ENCODE measurements at places on chromosomes 16 and 17.

DNA sequence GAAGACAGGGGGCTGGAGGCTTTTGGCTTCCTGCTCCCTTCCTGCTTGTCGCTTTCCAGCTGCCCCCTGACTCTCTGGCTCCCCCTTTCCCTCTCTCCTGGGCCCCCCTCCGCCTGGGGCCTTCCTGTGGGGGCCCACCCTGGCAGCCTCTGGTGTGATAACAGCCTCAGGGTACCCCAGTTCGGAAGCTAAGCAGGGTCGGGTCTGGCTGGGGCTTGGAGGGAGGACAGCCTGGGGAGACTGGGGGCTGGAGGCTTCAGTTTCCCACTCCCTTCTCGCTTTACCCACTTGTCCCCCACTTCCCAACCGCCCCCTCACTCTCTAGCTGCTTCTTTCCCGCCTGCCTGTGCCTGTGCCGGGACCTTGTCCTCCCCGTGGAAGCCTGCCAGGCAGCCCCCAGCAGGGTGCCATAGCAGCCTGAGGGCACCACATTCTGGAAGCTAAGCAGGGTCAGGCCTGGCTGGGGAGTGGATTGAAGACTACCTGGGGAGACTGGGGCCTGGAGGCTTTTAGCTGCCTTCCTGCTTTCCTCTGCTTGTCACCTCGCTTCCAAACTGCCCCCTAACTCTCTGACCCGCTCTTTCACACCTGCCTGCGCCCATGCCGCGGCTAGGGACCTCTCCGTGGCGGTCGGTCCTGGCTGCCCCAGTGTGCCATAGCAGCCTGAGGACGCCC, 2275.5 kb downstream of the TP53TG3F start:
- no peak for DNase-seq

DNA sequence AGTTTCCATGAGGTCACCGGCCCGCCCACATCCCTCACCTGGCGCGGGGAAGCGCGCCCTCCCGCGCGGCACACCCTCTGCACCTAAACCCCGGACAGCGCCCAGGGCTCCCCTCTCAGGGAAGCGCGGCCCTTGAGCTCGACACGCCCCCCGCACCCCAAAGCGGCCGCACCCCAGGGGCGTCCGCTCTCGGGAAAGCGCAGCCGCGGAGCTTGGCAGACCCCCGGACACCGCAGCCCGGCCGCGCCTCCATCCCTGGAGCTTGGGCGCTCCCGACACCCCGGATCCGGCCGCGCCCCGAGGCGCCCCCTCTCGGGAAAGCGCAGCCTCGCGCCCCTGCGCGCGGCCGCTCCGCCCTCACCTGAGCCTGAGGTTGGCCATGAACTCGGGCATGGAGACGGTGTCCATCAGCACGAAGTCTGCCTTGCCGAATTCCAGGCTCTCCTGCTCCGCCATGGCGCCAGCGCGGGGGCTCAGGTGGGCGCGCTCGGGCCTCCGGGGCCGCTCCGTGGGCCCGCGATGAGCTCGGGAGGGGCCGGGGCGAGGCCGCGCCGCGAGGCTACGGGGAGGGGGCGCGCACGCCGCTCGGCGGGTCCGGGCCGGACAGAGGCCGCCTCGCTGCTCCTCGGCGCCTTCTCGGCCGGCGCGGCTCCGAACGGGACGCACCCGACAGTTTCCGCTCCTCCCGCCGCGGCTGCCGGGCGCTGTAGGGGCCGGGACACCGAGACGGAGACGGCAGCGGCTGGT, at the start of gene MYO1D:
MYO1D (minus strand) TSS at position 708 of the 747 bp plus-strand sequence; CDS start at position 456, 252 bp downstream.
- peak; percentile 74 for DNase-seq

- DNase-seq, result no peak
Measured at GRCh38 chr16:49575346-49576172, 202.0 kb downstream of the C16orf78 start.

DNA sequence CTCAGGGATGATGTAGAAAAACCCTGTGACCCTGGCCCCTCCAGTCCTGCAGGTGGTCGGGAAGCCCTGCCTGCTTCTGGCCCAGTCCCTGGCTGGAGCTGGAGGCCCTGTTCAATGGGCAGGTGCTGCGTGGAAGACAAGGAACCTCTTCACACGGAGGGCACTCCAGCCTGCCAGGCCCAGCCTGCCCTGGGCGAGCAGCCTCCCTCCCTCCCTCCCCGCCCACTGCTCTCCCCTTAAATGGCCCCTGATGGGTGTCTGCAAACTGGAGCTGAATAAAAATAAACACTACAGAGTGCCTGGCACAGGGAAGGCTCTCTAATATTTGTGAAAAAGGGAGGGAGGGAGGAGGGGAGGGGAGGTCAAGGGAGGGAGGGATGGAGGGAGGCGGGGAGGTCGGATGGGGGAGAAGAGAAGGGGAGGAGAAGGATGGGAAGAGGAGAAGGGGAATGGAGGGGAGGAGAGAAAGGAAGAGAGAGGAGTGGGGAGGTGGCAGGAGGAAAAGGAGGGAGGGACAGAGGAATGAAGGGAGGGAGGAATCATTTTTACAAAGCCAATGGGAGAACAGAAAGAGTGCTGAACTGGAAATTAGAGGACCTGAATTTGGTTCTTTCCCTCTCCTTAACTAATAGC, 222.8 kb upstream of the TNRC6C start:
- DNase-seq, result no peak

DNA sequence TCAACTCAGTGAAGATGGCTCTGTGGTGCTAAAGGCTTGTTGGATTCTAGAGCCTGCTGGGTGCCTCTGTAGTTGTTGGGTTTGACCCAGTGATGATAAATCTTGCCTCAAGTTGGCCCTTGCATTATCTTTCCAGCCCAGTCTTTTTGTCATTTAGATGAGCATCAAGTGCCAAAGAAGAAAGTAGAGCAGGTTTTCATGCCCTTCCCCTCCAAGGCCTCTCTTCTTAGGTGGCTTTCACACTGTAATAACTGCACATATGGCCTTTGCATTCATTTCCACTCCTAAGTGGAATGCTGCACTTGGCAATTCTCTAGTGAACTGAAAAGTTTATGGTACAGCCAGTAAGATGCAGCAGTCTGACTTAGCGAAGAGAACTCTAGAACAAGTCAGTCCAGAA, 165.1 kb downstream of the PHKB start:
- DNase-seq, result no peak

DNA sequence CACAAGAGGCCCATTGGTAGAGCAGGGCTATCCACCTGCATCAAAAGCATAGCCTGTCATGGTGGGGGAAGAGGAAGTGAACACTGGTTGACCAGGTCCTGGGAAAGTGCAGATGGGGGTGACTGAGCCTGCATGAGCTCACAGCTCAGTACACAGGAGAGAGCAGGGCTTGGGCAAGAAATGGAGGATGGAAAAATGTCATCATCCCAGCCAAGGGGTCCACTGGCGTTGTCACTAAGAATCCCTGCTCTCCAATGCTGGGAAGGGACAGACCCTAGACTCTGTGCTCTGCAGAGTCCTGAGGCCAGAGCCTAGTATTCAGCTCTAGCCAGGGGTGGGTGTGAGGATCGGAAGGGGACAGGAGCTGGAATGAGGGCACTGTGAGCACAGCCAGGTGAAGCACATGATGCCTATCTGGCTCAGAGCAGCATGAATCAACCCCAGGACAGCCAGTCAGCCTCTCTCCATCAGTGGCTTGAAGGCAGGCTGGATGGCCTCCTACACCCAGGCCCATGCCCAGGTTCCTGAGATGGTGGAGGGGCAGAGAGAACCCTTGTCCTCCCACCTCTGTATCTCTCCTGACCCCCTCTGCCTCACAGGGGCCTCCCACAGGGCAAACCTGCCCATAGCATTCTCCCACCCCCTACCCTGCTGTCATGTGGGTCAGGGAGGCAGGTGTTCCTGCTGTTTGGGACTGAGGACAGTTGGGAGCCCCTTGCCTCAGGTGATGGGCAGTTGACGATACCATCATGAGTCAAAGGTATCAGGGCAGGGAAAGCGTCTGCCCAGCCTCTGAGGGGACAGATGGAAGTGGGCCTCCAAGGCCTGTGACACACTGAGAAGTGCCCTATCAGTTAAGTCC, 13.8 kb upstream of the CTCF start:
- DNase-seq, result no peak

Data from breast epithelium (tissue), 4 donors.